ENCODE measurements at places on chromosomes 2 and 18. TPM values are rescaled to one million over a fixed set of nuclear protein-coding genes. Genes with fewer than 3 reads are reported as not detected.

Gene NABP1
- total RNA-seq, result 30.2 TPM

Gene CLEC4F
- total RNA-seq, result not detected

Gene NOP58
- total RNA-seq, result 96.8 TPM

Gene FAM161A
- 15.3 TPM for total RNA-seq

Gene CAPN13
- 6.0 TPM for total RNA-seq

Gene LRRTM1
- total RNA-seq, result 0.63 TPM

Gene CCBE1
- total RNA-seq, result 4.2 TPM

Gene ACVR1C
- 0.37 TPM for total RNA-seq

DNA sequence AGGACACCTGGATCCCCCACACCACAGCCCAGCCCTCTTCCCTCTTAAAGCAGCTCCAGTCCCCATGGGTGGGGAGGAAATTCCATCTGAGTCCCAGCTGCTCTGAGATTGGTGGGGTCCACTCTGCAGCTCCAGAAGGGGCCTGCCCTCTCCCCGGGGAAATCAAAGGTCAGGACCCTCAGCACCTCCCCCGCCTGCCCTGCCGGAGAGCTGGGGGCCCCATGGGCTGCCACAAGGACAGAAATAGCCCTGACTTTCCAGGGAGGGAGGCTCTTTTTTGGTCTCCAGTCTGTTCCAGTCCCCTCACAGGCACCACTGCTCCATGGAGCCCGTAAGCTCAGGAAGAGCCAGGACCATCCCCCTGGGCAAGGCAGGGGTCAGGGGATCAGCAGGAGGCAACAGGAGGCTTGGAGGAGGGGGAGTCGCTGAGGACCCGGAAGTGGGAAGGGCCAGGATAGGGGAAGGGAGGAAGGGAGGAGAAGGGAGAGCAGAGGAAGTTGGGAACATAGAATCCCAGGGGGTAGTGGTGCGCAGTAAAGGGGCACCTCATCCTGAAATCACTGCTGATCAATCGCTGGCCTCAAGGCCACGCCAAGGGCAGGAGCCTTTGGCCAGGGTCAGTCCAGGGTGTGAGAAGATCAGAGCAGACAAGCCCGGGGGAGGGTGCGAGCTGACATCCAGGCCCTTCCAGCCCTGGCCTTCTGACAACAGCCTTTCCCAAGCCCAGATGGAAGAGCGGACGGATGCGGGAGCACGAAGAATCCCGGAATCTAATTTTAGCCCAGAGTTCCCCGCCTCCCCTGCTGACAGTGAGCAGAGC is 7.6 kb downstream of the ADRA2B start:
- DNase-seq, result no peak

GRCh38 chr2:127564429-127565260 is 29.2 kb downstream of the MYO7B start:
- no peak for DNase-seq

Data from urinary bladder (tissue), 4 donors.